Activated CD8-positive, alpha-beta memory T cell treated with anti-CD3 and anti-CD28 coated beads, Interleukin-2, amount 10 ng/mL, durations not matched to agents 7 days and 5 days (primary cell): ENCODE measurements at places on chromosomes 12 and 14. TPM values are rescaled to one million over a fixed set of nuclear protein-coding genes. Genes with fewer than 3 reads are reported as not detected.
A peak's percentile ranks its signal among the peaks of the same experiment; 100 is the strongest.

- DNase-seq, result no peak
Observed at GRCh38 chr14:93950948-93951634, 23.9 kb downstream of the FAM181A start.

DNA sequence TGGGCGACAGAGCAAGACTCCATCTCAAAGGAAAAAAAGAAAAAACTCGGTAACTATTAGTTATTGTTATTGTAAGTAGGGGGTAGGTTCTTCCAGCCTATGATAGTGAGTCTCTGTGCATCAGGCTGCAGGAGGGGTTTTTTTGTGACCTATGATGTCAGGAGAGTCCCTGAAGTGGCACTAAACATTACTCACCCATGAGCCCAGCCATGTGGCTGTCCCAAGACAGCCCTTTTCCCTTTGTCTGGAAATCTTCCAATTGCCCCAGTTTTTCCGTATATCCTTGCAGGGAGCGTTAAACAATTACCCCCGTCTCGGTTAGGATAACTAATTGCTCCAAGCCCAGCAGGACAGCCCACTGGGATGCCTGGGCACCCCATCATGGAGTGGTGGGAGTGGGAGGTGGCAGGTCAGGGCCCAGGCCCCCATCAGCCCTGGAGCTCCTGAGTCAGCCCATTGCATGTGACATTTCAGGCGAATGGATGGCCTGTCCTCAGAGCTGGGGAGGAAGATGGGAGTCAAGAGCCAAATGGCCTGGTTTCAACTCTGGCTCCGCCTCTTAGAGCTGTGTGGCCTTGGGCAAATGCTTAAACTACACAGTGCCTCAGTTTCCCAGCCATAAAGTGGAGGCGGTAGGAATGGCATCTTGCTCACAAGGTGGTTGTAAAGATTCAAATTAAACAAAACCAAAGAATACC is 16.4 kb downstream of the PHETA1 start:
- DNase-seq, result no peak

DNA sequence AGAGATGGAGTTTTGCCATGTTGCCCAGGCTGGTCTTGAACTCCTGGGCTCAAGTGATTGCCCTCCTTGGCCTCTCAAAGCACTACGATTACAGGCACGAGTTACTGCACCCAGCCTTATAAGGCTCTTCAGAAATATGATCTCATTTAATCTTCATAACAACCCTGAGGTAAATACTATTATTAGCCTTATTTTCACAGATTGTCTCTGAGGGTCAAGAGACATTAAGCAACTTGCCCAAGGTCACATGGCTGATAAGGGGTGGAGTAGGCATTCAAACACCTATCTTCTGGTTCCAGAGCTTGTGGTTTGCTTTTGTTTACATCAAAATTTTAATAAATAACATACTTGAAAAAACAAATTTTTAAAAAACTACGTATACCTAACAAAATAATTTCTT is 5.1 kb downstream of the PRKAG1 start:
- no peak for DNase-seq

GRCh38 chr12:22494319-22494718 is 50.0 kb downstream of the C2CD5 start:
- no peak for DNase-seq

DNA sequence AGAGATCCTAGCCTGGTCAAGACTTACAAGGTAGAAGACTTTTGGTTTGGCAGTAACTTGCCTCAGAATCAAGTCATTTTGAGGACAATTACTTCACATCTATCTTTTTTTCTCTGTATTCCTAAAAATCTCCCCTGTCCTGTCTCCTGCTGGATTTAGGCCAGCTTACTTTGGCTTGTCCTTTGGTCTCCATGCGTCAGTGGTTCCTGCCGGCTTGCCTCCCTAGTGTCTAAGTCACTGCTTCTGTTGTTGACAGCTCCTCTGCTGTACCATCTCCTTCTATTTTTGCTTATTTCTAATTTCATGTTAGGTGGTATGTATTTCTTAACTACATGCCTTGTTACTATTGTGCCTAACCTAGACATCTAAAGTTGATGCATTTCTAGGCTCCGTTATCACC is 39.7 kb upstream of the FBLN5 start:
- DNase-seq, result no peak

DNA sequence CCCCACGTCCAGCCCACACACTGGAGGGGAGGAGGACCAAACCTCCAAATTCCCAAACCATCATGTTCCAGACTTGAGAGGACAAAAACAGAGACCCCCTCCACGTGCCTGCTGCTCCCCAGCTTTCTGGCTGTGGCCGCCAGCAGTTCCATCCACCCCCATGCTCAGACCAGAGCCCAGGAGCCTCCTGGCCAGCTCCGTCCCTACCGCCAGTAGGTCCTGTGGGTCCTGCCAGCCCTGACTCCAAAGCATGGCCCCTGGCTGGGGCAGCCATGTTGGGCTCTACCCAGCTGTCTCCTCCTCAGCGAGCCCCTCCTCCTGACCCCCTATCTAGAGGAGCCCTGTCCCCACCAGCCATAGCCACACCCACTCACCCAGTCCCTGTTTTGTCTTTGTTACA is 227.3 kb upstream of the RTL1 start:
- DNase-seq, result peak; percentile 36

GRCh38 chr12:111780166-111780565 is 13.4 kb downstream of the ALDH2 start:
- DNase-seq, result no peak

GRCh38 chr14:57486767-57487379 is 6.8 kb downstream of the CCDC198 start:
- no peak for DNase-seq

- DNase-seq, result no peak
Observed at GRCh38 chr12:127060310-127060847, 1206.6 kb upstream of the TMEM132C start.

DNA sequence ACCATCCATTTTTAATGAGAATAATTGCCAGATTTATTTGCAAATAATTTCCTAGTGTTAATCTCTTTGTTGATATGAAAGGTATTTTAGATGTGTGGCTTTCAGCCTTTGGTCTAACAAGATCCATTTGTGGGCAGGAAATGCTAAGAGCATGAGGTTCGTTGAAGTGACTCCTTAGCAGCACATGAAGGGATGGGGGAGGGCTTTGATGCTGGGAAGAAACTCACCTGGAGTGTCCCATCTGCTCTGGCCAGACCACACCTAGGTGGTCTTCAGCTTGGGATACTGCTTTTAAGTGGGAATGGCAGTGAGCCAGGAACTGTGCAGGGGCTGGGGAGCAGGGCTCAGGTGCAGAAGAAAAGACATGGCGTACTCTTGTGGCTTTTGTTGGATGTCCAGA is 13.6 kb downstream of the SFSWAP start:
- no peak for DNase-seq

DNA sequence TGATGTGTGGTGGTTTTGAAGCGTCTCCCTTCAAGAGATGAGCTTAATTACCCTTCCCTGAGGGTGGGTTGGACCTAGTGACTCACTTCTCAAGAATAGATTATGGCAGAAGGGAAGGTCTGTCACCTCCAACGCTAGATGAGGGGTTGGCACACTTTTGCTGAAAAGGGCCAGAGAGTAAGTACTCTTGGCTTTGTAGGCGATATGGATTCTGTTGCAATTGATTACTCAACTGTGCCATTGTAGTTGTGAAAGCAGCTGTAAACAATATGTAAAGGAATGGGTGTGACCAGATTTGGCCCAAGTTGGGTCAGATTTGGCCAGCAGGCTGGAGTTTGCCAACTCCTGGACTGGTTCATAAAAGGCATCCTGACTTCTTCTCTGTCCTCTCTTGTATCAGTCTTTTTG is 53.3 kb downstream of the SMIM41 start:
- no peak for DNase-seq

DNA sequence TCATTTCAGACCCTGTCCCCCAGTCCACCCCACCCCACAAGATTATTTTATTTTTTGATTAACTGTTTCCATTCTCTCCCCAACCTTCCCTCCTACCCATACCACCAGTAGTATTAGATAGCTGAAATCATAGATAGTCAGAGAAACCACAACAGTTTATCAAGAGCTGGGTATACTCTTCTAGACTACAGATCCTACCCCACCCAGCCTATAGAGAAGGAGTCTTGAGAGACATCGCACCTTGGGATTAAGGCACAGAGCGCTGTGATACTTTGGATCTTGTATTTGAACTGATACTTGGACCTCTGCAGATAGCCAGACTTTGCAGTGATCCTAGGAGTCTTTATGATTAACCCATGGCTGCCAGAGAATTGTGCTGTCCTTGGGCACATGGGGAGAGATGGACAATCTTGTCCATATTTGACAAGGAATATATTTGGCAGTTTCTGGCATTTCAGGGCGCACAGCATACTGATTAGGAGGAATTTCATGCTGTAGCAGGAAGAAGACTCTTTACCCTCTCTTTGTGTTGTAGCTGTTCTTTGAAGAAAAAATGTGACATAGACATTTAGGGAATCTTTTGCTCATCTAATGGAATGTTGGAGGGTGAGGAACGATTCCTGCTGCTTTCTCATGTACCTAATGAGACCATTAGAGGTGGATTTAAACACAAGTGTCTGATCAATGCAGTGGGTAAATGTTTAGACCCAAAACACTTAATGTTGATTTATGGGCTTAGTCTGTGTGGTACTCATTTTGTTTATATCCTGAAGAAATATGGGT is 982 bp downstream of the RBMS2 start:
- no peak for DNase-seq

DNA sequence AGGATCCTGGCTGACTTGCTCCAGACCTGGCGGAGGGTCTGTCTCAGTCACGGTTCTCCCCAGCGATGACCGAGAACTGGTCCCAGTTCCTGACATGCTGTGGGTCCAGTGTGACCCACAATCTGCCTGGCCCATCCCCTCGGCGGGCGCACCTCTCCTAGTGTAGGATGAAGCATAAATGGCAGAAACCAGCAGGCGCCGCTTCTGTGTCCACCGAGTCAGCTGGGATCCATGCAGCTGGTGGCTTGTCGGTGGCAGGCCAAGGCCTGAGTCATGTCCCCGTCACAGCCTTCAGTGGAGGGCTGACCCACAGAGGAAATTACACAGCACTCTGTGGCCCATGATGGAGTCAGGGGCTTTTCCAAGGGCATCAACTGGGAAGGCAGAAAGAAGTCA is 38.5 kb downstream of the NFKBIA start:
- DNase-seq, result no peak

GRCh38 chr12:31353750-31354708 is 28.1 kb upstream of the SINHCAF start:
- no peak for DNase-seq

DNA sequence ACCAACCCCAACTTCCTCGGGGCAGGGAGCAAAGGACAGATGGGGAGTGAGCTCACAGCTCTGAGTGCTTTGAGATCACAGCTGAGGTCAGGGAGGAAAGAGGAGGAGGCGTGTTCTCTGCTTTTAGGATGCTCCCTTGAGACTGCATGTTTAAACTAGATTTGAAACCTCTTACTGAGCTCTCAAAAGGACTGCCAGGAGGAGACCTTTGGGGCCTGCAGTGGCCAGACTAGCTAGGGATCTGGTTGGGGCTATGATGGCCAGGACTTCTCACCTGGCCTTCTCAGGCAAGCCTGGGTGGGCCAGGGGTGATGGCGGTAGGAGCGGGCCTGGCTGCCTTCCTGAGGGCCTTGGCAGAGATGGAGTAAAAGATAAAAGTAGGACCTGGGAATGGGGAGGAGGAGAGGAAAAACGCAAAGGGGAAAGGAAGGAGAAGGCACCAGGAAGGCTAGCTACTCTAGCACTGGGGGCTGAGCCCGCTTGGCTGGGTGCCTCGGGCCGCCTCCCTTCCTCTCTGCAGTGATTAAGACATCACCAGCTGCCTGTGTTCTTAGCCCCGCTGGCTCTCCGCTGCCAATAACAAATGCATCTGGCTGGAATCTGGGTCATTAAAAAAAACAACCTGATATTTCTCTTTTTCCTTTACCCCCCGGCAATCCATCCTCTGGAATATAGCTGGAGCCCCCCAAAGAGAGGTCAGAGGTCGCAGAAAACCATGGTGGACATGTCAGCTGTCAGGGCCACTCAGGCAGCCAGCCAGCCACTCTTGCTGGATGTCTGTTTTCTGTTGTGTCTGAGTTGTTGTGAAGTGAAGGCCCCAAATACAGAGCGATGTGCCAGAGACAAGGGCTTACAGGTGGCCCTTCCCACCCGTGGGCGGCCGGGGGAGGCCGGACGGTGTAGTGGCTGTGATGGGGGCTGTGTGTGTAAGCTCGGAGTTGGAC is 141.3 kb downstream of the TSPAN9 start:
- no peak for DNase-seq

DNA sequence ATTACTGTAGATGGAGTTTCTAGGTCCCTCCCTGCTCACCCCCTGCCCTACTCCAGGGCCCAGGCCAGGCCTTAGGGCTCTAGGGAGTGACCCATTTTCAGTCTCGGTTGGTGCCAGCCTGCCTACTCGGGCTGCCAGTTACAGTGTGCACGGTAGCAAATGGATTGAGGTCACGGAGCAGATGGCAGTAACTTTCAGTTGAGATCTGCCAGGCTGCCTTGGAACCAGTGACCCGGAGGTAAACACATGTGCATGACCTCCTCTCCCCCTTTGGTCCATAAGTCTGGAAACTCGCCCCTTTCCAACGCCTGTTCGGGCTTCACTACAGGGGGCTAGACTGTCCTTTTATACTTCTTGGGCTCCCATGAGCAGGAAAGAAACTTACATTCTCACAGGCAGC is 139.7 kb upstream of the TBX3 start:
- no peak for DNase-seq

Gene PRPH
- 0.26 TPM for total RNA-seq

Gene SDSL
- total RNA-seq, result 0.32 TPM

Gene GARIN6
- total RNA-seq, result not detected
